ENCODE measurements at places on chromosomes 5 and 9. TPM values are rescaled to one million over a fixed set of nuclear protein-coding genes. Genes with fewer than 3 reads are reported as not detected.
A peak's percentile ranks its signal among the peaks of the same experiment; 100 is the strongest.

DNA sequence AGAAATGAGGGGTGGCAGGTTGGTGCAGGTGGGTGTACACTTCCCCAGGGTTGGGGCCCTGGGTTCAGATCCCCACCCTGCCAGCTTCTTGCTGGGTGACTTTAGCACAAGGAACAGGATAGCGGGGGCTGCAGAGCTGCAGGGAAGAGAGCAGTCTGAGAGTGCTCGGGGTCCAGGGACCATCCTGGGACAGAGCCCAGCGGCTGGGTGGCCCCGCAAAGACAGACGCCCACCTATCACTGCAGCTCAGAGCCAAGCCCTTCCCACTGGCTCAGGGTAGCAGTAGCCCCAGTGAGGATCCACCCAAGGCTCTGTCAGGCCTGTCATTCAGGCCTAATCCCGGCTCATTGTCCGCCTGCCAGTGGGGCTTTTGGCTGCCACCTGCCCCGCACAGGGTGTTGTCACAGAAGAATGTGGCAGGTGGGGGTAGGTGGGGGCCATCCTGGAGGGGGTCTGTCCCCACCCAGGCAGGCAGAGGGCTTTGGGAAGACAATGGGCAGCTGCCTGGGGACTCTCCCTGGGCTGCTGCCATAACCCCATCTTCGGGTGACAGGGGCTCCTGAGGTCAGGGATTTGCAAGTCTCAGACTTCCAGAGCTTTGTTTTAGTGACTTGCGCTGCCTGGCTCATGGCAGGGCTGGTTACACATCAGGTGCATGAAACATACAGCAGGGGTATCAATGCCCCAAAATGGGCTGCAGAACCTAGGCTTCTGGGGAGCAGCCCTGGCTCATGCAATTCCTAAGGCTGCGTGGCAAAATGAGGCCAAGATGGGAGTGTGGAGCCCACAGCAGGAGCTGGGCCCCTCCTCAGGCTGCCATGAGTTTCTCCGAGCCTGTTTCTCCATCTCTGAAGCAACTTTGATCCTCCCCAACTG, 52.1 kb downstream of the BARX1 start:
- no peak for DNase-seq

DNA sequence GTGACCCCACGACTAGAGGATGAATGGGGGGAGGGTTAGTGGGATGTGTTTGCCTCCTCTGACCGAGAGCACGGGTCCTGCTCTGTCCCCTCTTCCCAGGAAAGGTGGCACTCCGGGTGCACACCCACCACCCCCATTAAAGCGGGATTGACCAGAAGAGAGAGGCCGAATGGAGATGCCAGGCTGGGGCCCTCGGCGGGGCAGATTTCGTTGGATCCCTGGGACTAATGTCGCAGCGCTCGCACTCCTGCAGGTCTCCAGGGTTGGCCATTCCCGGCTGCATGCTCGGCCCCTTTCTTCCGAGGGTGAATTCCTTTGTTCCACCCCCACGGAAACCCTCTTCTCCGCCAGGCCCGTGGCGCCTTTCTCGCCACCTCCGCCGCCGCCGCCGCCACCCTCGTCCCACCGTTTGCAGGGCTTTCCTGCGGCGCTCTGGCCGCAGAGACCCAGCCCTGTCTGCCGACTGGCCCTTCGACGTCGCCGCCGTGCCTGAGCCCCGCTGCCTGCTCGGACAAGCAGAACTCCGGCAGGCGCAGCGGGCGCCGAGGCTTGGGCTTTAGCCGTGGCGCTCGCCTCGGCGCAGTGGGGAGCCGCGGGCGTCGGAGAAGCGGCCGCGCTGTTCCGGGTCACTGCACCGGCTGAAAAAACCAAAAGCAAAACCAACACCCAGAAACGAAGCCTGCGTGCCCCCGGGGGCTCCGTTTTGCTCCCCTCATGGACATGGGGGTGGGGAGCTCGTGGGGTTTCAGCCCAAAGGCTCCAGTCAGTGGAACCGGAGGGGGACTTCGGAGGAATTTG, 11.8 kb downstream of the LMX1B start:
- DNase-seq = no peak

DNA sequence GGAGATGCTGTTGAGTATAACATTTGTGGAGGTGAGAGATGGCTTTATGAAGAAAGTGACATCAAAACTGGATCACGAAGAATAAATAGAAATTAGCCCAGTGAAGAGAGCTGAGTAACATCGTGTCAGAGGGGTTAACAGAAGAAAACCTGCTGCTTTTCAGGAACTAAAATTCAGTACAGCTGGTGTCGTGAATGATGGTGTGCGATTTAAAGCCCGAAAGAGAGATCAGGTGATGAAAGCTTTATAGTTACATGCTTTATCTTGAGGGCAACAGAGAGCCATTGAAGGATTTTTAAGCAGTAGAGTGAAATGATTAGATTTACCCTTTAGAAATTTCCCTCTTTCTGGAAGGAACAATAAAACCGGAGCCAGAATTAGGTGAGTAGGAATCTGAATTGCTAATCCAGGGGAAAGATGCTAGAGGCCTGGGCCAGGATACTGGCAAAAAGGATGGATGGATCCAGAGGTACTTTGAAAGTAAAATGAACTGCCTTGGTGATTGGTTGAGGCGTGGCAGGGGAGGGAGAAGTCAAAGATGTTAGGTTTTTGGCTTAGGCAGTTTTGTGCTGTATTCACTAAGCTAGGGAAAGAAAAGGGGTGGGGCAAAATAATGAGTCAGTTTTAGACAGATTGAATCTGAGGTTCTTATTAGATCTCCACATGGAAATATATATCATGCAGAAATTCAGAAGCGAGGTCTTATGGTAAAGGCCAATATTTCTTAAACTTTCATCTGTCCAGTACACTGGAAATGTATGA, 3.4 kb downstream of the LRRC70 start:
- DNase-seq = no peak

Gene SLC4A9
- not detected for total RNA-seq

DNA sequence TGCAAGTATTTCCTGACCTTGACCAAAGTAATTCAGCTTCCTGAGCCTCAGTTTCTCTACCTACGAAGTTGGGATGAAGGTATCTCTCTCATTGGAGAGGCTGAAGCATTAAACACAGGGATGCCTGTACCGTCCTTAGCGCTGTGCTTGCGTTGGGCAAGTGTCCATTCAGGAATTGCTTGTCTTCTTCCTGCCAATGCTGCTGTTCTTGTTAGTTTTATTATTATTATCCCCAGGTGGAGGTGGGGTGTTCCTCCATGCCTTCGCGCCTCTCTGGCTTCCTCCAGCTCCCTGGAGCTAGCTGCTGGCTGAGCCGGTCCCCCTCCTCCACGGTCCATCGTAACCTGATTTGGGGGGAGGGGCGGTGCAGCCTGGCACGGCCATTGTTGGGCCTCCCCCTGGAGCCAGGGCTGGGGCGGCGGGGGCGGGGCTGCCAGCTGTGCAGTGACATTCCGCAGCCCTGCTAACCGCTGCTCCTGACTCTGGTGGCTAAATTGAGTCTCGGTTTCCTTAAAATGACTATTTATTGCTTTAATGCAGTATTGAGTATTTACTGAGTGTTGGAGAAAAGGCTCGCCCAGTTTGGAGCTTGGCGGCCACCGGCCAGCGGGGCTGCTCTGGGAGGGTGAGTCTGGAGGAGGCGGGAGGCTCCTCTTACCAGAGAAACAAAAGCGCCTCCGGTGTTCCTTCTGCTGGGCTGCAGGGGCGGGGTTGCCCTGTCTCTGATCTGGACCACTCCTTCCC, 51.3 kb downstream of the LMX1B start:
- no peak for DNase-seq

DNA sequence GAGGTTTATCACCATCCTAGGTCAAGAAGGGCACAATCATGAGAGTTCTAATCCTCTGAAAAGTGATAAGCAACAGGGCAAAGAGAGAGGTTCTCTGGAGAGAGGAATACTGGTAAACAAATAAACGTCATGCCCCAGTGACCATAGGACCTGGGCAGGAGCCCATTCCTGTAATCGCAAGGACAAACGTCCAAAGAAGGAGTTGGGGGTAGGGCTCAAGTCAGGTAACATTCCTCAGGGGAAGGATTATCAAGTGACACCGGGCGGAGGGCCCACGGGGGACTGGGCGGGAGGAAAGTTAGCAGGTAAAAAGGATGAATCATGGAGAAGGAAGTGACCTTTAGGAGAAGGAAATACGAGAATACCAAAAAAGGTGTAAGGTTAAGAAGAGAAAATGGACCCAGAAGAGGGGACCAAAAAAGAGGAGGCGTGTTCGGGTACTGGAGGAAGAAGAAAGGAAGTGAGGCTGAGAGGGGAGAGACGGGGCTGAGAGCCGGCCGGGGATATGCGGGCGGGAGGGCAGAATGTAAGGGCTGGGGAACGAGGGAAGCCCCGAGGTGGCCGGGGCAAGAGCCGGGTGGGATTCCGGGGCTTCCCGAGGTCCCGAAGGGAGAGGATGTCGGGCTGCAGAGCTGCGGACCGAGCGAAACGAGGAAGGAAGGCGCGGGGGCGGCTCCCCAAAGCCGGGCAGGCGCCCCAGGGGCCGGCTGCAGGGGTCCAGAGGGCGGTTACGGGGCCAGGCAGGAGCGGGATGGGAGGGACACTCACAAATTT, 583 bp downstream of the DIAPH1 start:
- peak; percentile 35 for DNase-seq

DNA sequence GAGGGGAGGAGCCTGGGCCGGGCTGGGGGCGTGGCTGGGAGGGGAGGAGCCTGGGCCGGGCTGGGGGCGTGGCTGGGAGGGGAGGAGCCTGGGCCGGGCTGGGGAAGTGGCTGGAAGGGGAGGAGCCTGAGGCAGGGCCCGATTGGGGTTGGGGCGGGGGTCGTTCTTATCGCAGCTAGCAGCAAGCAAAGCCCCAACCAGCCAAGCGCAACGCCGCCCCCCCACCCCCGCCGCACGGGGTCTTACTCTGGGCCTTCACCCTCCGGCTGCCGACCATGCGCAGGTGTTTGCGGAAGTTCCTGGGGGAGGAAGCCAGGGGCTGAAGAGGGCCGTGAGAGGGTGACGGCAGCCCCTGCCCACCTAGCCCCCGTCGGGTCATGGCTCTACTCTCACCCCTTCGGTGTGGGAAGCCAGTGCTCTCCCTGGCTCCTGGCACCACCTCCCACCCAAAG, 5.0 kb downstream of the NSMF start:
- DNase-seq = peak; percentile 57

- no peak for DNase-seq
These were observed 38.2 kb downstream of the C5orf15 start for GRCh38 chr5:133930061-133930812.

GRCh38 chr9:109072133-109072692, 47.5 kb downstream of the TMEM245 start:
- no peak for DNase-seq

DNA sequence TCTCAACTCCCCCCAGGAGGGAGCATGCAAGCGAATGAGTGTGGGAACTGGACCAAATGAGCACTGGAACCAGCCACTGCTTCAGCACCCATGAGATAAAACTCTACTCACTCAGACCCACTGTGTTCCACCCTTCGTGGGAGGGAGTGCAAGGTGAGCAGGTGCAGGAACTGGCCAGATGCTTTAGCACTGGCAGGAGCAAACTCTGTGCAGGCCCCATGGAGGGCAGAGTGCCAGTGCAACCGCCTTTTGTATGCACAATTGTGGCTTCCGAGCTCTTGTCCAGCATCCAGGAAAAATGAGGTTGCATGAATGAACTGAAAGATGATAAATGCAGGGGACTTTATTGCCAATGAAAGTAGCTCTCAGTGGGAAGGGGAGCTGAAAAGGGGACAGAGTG, 67.4 kb upstream of the CCDC112 start:
- DNase-seq = no peak

DNA sequence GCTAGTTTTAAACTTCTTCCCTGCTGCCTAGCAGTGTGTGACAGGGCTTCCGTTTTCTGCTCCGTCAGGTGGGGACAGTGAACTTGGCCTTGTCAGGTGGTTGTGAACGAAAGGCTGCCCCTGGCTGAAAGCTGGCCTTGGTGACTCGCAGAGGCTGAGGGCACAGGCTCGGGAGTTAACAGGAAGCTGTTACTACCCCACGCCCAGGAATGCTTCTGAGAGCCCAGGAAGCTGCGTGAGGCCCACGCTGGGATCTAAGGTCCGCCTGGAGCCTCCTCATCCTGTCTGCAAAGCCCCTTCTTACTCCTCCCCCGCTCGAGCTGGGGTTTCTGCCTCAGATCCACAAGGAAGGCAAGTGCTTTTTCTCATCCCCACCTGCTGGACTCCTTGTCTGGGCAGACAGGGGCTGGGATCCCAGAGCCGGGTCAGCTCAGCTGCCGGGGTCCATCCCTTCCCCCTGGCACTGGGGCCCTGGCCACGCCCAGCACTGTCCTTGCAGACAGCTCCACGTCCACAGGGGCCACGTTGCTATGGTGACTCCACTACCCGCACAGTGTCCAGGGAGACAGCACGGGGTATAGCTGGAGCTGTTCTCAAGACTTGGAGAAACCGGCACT, 124.7 kb upstream of the TBC1D2 start:
- no peak for DNase-seq

DNA sequence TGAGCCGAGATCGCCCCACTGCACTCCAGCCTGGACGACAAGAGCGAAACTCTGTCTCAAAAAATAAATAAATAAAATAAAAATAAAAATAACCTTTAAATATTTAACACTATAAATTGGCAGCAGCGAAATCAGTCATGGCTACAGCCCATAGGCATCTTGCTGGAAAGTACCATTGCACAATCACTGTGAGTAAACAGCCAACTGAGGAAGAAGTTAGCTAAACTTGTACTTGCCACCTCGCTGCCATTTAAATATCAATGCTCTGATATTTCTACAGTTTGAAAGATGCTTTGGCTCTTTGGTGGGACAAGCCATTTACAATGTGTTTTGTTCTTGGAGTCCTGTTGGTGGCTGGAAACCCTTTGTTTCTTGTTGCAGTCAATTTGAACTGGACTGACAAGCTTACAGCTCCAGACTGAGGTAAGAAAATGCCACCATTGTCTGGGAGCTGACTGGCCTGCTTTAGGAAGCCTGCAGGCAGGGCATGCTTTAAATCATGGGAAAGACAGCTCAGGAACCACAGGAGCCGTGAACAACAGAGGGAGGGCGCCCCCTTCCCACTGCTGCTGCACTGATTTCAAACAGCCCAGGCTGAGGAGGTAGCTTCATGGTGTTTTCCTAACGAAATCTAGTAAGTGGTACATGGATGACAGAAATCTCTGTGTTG, 322.8 kb upstream of the RFX3 start:
- no peak for DNase-seq

Gene OR1Q1
- not detected for total RNA-seq

Gene PCDHGB2
- total RNA-seq = 17.9 TPM

DNA sequence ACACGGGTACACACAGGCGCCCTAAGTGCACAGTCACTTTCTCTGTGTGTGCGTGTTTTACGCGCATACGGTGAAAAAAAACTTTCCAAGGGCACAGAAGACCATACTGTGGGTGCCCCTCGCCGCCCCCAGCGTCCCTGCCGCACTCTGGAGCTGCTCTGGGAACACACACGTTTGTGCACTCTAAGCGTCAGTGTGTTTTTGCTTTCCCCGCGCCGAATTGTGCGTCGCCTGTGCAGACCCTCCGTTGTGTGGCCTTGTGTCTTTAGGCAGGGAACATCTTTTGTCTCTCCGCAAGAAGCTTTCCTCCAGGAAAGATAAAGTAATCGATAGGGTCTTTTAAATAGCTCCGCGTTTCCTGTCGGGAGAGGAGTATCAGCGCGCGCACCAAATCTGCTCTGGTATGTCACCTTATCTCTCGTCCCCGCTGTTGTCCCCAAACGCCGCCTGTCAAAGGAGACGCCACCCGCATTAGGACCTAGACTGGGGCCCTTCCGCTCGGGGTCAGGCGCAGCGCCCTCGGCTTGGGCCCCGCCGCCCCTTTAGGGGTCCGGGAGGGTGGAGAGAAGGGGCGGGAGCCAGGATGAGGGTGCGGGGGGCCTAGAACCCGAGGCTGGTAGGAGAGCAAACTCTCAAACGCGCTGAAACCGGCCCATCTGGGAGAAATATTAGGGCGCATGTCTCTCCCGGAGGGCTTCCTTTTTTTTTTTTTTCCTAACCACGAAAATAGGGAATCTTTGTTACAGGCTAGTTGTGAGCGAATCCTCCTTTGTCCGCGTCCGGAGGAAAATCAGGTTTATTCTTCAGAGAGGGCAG, 10.5 kb upstream of the NKX2-5 start:
- no peak for DNase-seq
